ENCODE measurements at places on chromosomes 4 and X.

GRCh38 chr4:6193399-6193798 lies 7.0 kb downstream of the JAKMIP1 start:
- DNase-seq = no peak

DNA sequence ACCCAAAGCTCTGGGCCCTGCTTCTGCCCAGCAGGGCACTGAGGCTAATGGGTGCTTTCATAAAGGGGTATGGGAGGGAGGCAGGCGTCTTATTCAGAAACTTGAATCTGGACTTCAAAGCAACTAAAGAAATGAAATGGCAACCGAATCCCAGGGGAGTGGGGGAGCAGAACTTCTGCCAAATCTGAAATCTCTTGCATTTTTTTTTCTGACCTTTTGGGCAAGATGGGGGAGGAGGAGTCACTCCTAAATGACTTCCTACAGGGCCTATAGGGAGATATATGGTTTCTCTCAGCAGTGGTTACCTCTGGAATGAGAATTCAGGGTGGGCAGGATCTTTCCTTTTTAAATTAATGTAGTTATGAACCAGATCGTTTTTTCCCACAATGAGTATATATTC lies 30.6 kb upstream of the KIAA1210 start:
- no peak for DNase-seq

GRCh38 chr4:77742054-77742453 lies 77.1 kb downstream of the CNOT6L start:
- DNase-seq = no peak

DNA sequence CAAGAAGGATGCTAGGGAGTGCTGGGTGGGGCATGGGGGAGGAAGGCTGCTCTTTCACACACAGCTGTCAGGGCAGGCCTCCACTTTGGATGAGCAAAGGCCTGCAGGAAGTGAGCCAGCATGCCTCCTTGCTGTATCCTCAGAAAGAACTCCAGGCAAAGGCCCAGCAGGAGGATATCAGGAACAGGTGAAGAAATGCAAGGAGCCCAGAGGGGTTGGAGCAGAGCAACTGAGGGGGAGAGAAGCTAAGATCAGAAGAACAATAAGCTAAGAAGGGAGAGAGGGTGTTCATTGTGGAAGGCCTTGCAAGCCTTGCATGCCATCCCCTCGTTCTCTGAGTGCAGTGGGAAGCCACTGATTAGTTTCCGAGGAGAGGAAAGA lies 115.1 kb downstream of the CAMK2D start:
- DNase-seq = no peak

DNA sequence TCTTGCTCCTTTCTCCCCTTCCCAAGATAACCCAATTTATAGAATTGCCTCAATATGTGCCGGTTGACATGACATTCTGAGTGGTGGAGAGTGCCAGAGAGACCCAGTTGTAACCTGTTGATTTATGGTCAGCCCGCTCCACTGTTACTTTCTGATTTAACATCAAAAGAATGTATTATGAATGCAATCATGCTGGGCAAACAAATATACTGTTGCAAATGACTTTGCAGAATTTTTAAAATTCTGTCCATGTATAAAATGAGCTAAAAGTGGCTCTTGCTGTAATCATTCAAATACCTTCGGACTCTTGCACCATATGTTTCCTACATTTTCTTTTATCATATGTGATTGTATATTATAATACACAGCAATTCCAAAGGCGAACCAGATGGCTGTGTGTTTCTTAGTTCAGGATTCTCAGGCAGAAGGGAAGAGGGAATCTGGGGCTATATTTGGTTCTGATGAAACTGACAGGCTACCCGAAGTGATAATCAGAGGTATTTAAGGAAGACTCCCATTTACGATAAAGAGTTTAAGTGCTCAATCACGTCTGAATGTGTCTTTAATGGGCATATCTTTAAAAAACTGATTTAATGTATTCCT lies 131.7 kb downstream of the CLCN4 start:
- DNase-seq = no peak

GRCh38 chrX:97374266-97374665 lies 490.6 kb downstream of the RPA4 start:
- DNase-seq = no peak

DNA sequence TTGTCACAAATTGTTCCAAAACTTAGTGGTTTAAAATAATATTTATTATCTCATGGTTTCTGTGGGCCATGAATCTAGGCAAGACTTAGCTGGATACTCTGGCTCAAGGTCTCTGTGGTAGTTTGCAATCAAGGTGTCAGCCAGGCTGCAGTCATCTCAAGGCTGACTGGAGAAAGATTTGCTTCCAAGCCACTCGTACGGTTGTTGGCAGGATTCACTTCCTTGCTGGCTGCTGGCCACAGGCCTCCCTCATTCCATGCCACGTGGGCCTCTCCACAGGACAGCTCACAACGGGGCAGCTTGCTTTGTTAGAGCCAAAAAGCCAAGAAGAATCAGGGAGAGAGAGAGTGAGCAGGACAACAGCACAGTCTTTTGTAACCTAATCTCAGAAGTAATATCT lies 101.4 kb downstream of the WWC2 start:
- DNase-seq = no peak

DNA sequence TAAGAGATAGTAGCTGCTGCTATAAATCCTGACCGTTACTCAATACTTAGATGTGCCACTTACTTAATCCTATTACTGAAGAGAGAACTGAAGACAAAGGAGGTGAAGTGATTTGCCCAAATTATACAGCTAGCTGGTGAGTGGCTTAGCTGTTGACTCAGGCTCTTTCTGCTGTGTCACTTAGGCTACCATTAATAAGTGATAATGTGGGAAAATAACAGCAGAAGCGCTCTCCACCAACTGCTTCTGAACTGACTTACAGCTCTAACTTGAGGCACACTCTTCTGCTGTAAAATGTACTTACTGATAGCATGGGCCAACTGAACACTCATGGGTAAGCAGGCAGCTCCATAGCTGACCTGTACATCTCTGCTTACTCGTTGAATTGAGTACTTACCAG lies 7.5 kb upstream of the KLHL5 start:
- DNase-seq = no peak

- DNase-seq = peak; percentile 24
These were observed at the start of gene TRIM61 for GRCh38 chr4:164977243-164978164. TRIM61 (minus strand) TSS chr4:164977657; CDS start chr4:164970002, 7,655 bp downstream.

- peak; percentile 12 for DNase-seq
These were observed 689 bp downstream of the METAP1 start for GRCh38 chr4:98996056-98996764.

- DNase-seq = no peak
These were observed 206.5 kb downstream of the ENOX2 start for GRCh38 chrX:130696542-130696941.

- no peak for DNase-seq
These were observed 63.9 kb upstream of the FAT1 start for GRCh38 chr4:186787536-186787935.

DNA sequence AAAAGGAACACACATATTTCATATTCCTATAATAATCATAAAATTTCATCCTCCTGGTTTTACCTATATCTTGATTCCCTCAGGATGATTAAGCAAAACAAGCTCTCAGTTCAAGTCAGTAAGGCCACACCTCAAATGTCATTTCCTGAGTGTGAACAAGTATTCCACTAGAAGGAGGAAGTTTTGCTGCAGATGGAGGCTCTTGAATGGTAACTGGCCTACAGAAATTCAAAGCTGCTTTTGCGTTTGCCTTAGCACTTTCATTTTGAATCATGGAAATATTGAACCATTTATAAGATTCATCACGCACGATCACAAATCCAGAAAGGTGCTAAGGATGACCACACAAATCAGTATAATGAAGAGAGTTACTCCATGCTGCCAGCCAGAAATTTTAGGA lies 254.4 kb upstream of the CXXC4 start:
- DNase-seq = no peak

DNA sequence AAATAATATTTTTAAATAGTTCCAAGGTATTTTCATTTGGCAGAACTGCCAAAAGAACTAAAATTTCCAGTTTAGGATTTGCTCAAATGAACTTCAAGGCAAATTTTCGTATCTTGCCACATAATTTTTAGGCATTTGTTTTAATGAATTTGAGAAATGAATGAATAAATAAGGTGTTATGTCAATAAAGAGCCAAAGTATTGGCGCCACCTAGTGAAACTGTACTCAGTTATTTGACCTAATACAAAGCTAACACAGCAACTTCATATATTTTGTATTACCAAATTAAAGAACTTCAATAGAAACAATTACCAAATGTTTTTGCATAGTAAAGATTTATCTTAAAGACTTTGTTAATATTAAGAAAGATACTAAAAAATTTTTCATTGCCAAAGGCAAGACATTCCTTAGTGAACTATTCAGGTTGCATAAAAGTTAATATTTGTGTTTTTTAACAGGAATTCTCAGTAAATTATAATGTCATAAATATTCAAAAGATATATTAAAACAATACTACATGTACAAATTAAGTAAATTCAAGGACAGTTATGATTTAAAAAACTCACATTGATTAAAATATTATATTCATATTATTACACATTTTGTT lies 50.3 kb downstream of the STPG2 start:
- no peak for DNase-seq
